ENCODE measurements at places on chromosomes 4 and X.

DNA sequence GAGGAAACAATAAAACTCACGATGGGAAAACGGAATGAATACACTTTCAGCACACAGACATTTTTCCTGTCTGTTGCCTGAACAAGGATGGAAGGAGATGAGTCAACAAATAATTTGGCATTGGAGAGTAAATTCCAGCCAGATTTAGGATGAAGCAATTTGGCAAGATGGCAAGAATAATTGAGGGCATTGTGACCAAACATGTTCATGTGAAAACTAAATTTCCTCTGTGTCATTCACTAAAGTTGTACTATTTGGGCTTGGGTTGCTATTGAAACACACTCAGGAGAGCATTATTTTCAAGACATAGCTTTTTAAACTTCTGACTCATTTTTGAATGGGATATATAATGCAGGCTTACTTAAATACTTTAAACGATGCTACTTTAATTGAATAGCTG is 1614.4 kb downstream of the PCDH19 start:
- DNase-seq, result no peak
- H3K27me3 ChIP-seq, result no peaks in the 10 kb centered on the region
- no peaks in the 10 kb centered on the region for H3K4me1 ChIP-seq
- H3K36me3 ChIP-seq, result no peaks in the 10 kb centered on the region
- no peak overlapping the region for H3K27ac ChIP-seq
- H3K4me3 ChIP-seq, result no peak overlapping the region

GRCh38 chr4:24988776-24989175 is 42.0 kb downstream of the LGI2 start:
- no peaks in the 10 kb centered on the region for H3K4me1 ChIP-seq
- H3K36me3 ChIP-seq, result no peaks in the 10 kb centered on the region
- H3K4me3 ChIP-seq, result no peak overlapping the region

- H3K27ac ChIP-seq, result no peak within 1 kb of the TSS
- DNase-seq, result peak; percentile 33
- H3K4me1 ChIP-seq, result peaks cover 5% of the 10 kb centered on the region
- no peaks in the 10 kb centered on the region for H3K36me3 ChIP-seq
Measured at GRCh38 chrX:148500423-148501385, at the start of gene AFF2. Gene AFF2, plus strand, starts transcription at chrX:148500617. Its CDS starts 481 bp downstream, at chrX:148501098.

- no peak overlapping the region for H3K4me3 ChIP-seq
- H3K27ac ChIP-seq, result no peak overlapping the region
- H3K27me3 ChIP-seq, result no peaks in the 10 kb centered on the region
- no peak for DNase-seq
Measured at GRCh38 chr4:123520325-123520724, 123.7 kb downstream of the SPRY1 start.

DNA sequence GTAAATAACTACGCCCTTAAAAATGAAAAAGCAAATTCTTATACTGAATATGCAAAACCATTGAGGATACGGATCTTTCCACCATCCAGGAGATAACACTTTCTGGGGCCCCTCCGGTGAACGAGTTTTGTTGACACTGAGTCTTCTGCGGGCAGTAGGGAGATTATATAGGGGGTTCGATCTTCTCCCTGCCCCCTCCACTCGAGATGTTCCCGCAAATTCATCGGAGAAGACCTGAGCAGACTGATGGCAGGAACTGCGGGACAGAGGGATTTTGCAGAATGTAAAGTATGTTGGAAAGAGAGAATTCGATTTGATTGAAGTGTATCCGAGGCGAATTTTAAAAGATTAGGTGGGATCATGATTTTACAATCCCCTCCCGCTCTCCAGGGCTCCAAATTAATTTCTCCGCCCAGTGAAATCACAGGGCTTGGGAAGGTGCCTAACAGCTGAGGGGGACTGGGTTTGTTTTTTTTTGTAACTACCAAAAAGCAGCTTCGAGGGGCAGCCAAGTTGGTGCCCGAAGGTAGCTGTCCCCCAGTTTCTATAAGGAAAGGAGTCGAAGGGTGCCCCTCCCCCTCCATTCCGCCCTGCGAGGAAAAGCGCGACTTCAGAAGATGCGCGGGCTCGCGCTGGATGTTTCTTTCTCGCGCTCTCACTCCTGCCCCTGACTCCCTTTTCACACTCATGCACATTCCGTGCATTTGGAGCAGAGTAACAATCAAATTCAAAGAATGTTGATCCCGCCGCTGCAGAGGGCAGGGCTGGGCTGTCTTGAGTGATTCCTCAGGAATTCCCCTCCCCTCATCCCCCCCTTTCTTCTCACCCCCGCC is 1.2 kb downstream of the TMEM255A start:
- peaks cover 6% of the 10 kb centered on the region for H3K27me3 ChIP-seq
- peak overlapping the region; percentile 80 for H3K27ac ChIP-seq
- peaks cover 14% of the 10 kb centered on the region for H3K4me1 ChIP-seq
- peaks cover 2% of the 10 kb centered on the region for H3K36me3 ChIP-seq
- peak overlapping the region; percentile 89 for H3K4me3 ChIP-seq
- DNase-seq, result no peak

DNA sequence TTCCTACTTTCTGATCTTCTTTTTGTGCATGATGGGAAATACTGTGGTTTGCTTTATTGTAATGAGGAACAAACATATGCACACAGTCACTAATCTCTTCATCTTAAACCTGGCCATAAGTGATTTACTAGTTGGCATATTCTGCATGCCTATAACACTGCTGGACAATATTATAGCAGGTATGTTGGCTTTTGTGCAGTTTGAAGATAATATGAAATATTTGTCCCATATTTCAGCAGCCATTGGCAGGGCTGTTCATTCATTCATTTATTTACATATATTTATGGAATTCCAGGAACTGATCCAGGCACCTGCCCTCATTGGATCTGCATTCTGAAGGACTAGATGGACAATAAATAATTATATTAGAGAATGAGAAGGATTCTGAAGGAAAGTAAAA is 96.9 kb downstream of the NPFFR2 start:
- H3K36me3 ChIP-seq, result no peaks in the 10 kb centered on the region
- DNase-seq, result no peak
- H3K27ac ChIP-seq, result no peak overlapping the region
- no peak overlapping the region for H3K4me3 ChIP-seq

- peaks cover 21% of the 10 kb centered on the region for H3K4me1 ChIP-seq
- no peak overlapping the region for H3K27ac ChIP-seq
- no peak for DNase-seq
- H3K4me3 ChIP-seq, result no peak overlapping the region
Measured at GRCh38 chr4:159235779-159236368, 133.0 kb downstream of the RAPGEF2 start.

DNA sequence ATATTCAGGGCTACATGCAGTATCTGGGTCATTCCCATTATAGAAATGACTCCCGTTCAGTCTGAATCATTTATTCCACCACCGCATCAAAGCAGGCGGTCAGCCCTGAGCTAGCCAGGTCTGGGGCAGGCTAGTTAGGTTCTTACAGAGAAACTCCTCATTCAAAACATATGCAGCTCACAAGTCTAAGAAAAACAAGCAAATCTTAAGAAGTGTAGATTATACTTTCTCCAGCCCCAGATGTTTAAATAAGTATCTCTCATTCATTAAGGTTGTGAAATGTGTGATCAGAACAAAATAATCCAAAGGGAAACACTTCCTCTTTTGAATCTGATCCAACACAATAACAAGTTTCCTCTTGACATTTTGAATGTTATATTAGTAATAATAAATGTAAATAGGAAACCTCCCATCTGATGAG is 441.9 kb downstream of the INPP4B start:
- peaks cover 2% of the 10 kb centered on the region for H3K27me3 ChIP-seq
- DNase-seq, result no peak
- peaks cover 10% of the 10 kb centered on the region for H3K4me1 ChIP-seq
- H3K4me3 ChIP-seq, result no peak overlapping the region

- H3K4me3 ChIP-seq, result no peak overlapping the region
- H3K27ac ChIP-seq, result no peak overlapping the region
- H3K4me1 ChIP-seq, result no peaks in the 10 kb centered on the region
- no peak for DNase-seq
Measured at GRCh38 chrX:40132751-40133150, 35.0 kb upstream of the BCOR start.

DNA sequence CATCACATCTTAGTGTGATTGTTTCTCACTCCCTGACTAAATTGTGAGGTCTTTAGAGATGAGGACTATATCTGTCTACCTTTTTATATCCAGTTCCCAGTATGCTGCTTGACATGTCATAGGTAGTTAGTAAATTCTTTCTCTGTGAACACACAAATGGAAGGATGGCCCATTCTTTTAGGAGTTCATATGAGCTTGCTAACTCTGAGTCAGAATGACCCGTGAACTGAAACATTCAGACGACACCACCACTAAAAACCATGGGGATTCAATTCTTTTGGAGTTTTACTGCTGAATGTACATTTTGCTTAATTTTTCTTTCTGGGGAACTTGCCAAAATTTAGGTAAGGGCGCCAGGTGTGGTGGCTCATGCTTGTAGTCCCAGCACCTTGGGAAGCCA is 13.9 kb downstream of the OFD1 start:
- DNase-seq, result no peak
- H3K27ac ChIP-seq, result no peak overlapping the region
- no peaks in the 10 kb centered on the region for H3K27me3 ChIP-seq
- peaks cover 47% of the 10 kb centered on the region for H3K4me1 ChIP-seq
